ENCODE measurements at places on chromosomes 11 and 22.

GRCh38 chr11:115974703-115975102 is 470.5 kb upstream of the CADM1 start:
- no peak for DNase-seq

GRCh38 chr11:30426781-30427180 is 103.9 kb downstream of the ARL14EP start:
- DNase-seq: no peak

DNA sequence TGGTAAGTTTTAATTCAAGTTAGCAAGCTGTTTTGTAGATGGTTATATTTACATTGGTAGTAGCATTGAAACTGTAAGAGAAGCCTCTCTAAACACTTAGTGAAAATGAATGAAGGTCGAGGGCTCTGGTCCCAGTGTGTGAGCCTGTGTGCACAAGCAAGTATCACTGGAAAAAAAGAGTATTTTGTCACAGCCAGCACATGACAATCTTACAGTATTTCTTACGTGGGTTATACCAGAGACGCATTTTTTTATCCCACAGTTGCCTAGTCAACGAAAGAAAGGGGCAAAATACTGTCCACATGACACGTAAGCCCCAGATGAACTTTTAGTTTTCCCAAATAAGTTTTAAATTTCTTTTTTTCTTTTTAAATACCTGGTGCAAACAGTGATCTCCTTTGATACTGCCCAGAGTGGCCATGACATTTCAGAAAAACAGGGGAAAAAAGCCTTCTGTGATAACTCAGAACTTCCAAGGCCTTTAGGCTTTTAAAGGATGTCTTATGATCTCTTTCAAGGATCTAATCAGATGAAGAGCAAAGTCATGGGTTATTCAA is 23.5 kb downstream of the RAB38 start:
- no peak for DNase-seq

DNA sequence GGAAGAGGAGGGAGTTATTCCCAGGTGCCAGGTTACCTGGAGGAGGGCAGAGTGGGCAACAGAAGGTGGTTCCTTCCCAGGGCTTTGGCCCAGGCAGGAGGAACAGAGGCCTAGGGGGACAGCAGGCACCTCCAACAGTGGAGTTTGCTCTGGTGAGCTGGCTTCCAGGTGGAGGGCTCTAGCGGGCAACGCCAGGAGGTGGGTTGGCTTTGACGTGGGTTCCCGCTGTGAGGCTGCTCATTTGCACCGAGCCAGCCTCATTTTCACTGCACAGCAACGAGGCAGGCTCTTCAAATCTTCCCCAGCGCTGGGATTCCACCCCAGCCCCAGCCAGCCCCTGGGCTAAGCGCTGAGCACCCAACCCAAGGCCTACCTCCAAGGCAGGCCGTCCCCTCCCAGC is 8.1 kb downstream of the IGSF9B start:
- no peak for DNase-seq

DNA sequence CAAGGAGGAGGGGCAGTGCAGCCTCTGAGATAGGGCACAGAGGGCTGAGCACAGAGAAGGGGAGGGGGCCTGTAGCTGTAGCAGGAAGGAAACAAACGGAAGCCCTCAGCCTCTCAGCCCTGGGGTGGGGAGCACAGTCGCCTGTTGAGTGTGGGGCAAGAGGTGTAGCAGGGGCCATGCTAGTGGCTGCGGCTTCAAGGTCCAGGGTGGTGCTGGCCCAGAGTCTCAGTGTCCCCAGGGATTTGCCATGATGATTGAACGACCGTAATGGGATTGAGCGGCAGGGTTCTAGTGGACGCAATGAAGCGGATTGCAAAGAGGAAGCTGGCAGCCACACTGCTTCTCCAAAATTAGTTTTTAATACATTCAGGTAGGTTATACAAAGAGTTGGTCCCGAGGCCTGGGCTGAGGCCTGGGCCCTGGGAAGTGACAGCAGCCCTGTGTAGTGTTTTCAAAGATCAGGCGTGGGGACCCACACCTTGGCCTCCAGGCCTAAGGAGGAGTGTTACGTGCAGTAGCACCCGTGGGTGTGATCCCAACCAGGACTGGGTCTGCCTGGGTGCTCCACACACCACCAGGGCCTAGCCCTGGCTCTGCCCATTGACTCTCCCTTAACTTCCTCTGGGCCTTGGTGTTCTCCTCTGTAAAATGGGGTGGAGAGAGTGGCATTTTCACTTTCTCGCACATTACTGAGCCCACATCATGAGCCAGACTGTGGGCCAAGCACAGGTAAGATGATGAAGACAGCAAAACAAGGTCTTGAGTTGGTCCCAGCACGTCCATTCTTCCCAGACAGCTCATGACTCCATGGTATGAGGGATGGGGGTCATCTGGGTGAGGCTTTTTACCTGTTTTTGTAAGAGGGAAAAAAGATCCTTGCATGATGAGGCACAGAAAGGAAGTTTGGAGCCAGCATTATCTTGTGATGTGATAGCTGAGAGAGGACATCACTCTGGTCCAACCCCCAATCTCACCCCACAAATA is 13.1 kb downstream of the LRRC32 start:
- DNase-seq: no peak

DNA sequence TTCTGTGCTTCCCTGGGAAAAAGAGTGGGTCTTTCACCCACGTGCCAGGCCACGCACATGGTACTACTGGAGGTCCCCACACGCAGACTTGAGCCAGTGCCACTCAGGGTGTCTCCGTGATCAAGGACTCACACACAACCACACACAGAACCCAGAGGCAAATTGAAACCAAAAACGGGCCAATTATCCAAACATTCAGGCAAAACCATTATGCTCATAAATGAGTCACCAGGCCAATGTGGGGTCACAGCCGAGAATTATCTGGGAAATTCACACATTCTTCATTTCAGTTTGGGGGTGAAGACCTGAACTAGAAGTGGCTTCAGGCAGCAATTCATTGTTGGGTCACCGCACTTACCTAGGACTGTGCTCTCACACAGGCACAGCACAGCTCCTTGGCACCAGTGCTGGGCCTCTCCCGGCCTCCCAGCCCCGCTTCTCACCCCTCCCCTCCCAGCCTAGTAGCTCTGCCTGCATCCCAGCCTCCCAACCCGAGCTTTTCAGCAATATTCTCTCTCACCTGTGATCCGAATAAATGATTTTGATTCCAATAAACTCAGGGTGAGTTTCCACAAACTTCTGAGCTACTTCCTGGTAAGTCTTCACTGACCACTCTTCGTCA is 28.0 kb downstream of the ADA2 start:
- no peak for DNase-seq

DNA sequence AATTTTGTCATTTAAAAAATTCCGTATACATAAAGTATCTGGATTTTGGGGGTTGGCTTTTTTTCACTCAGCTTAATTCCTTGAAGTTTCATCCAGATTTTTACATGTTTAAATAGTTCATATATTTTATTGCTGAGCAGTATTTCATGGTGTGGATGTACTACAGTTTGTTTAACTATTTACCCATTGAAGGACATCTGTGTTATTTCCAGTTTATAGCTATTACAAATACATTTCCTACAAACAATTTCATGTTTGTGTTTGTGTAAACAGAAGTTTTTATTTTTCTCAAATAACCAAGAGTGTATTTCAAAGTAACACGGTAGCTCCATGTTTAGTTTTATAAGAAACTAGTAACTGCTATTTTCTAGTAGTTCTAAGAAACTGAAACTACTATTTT is 299.7 kb upstream of the ANO3 start:
- DNase-seq: no peak

GRCh38 chr11:45270946-45271716 is 15.0 kb downstream of the SYT13 start:
- DNase-seq: no peak

DNA sequence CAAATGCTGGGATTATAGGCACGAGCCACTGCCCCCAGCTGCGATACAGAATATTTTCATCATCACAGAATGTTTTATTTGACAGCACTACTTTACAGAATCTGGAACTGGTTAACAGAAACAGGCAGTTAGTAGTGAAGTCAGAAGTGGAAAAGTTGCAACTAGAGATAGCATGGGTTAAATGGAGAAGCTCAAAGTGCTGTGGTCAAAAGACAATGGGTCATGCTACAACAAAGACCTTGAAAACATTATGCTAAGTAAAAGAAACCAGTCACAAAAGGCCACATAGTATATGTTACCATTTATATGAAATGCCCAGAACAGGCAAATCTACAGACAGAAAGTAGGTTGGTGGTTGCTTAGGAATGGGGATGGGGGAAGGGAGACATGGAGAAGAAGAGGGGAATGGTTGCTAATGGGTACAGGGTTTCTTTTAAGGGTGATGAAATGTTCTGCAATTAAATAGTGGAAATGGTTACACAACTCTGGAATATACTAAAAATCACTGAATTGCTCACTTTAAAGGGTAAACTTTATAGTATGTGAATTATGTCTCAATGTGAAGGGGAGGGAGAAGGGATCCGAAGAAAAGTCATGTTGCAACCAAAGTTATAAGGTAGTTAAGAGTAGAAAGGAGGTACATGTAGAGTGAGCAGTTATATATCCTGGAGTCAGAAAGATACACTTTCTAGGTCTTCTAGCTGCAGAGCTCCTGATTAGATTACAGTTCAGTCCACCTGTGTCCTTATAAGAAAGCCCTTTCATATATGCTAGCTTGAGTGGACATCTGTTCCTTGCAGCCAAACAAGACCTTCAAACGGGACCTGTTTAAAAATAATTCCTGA is 46.3 kb upstream of the RAPSN start:
- no peak for DNase-seq

DNA sequence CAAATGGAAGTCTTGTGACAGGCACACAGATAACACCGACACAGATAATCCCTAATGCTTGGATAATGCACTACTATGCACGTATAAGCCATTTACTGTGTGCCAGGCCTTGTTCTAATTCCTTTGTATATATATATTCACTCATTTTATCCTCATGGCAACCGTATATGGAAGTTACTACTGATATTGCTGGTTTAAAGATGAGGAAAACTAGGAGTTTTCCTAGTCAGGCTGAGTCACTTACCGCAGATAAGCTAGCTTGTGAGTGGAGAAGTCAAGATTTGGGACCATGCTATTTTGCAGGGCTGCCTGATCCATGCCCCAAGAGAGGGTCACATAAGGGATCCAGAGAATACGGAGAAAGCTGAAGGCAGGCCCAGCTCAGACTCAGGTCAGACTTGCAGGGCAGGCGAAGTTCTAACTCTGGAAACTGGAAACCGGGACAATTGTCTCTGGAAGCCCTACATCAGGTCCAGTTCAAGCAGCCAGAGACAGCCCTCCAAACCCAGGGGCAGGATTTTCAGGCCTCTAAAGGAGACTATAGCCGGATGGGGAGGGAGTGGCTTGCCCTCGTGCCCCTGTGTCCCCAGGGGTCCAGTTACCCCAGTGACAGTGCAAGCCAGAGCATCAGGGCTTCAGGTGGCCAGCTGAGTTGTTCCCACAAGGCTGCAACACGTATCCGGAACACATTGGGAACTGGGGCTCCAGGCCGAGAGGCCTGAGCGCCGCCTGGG is 534.8 kb downstream of the INSC start:
- DNase-seq: no peak

DNA sequence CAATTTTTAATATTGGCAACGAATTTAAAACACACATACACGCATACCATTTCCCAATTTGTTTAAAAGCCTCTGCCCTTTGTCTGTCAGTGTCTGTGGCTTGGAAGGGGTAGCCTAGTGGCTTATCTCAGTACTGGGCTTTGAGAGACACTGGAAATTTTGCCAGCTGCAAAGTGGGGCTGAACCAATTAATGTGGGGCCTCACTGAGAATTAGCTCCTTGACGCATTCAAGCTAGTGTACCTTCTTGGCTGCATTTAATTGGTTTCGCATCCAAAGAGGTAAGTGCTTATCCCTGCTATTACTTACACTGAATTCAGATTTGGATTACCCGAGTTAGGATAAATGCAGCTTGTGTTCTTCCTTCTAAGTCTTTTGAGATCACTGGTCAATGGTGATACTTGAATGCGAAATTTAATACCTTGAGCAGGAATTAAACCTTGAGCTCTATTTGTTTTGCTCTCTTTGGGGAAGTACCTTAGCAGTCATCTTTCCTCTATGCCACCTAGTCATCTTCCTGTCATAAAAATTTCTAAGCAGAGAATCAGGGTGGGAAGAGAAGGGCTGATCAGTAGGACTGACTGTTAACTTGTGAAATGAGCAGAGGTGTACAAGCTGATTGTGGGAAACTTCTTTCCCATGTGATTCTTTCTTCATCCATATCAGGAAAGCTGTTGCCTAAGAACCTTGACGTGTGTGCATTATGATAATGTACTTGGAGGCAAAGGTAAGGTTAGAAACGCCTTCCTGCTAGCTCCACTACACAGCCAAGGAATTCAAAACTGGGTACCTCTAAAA is 187.7 kb upstream of the E2F8 start:
- no peak for DNase-seq

DNA sequence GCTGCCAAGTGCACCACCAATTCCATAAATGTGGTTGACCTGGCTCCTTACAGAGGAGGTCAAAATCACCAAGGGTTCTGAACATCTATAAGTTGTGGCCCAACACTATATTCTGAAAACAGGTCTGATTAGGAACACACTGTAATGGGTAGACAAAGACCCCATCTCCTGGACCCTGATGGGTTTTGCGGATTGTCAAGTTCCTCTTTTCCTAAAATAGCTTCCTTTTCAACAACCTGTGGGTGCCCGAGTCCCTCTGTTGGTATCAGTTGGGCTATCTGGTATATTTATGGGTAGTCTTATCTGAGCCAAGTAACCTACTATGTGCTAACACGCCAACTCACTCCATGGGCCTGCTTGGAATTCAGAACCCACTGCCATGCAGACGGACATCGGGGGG is 9.9 kb upstream of the CACNG2 start:
- DNase-seq: no peak

DNA sequence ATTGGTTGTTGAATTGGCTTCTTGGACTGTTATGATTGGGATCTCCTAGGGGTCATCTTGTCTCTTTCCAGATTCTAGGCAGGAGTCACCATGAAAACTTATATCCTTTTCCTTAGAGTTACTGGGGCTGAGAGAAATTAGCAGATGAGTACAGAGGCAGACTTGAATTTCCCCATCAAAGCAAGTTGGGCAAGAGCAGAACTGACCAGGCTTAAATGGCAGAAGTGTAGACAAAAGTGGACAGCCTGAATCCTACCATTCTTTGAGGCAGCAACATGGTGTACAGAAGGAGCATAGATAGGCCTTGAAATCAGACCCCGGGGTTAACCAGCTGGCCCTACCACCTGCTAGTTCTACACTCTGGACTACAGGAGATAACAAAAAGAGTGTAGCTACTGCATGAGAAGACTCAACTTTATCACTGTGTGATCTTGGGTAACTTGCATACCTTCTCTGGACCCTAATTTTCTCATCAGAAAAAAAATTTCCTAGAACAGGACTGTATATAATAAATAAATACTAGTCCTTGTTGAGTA is 427.4 kb upstream of the CADM1 start:
- DNase-seq: no peak

- DNase-seq: no peak
Measured at GRCh38 chr11:69848201-69848600, 29.0 kb upstream of the FGF3 start.

DNA sequence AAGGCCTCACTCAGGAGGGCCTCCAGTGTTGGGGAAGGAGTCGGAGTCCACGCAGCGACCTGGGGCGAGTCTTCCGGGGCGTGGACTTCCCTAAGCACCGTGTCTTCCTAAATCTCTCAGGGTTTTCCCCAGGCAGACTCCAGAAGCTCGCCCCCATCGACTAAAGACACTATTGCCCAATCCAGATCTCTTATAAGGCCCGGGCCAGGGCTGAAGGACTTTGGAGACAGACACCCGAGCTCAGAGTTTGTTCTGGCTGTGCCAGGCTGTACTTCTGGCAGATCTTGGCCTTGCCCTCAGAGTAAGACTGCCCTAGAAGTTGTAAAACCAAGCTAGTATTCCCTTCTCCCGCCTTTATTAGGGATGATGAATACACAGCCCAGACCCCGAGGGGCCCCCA is 191.4 kb downstream of the BUD13 start:
- DNase-seq: no peak

GRCh38 chr11:123640677-123641494 is 13.5 kb downstream of the SCN3B start:
- peak; percentile 47 for DNase-seq

All from T-cell (primary cell).